Stimulated activated memory B cell treated with anti-CD40 and anti-IgM and Interleukin-4, amounts not matched to agents 10 μg/mL and 1 μg/mL and 100 μg/mL, for 72 hours (primary cell): ENCODE measurements at places on chromosomes 3 and 15.

- no peak for ATAC-seq
These were observed 51.2 kb downstream of the MFN1 start for GRCh38 chr3:179398574-179399231.

DNA sequence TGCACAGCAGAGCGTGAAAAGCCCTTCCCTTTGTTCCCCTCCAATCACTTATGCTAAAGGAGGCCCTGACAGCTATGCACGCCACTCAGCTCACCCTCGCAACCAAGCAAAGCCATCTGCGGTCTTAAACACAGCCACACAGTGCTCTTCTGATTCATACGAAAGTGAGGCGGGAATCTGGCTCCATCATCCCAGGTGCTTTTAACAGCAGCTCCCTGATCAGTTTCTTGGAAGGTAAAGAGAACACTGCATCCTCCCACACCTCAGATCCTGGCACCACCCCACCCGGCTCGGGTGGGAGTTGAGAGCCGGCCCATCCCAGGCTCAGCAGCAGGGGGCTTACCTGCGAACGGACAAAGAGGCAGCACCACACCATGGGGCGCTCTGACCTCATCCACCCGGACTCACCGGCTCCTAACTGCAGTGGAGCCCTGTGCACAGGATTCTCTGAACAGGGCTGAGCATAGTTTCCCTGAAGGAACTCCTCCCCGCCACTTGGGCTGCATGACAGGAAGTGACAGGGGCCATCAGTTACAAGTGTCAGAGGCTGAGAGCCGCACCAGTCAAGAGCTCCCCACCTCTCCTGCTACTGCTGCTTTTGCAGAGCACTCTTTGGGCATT lies 114.3 kb upstream of the ARHGEF3 start:
- ATAC-seq = peak; percentile 83

GRCh38 chr3:100709842-100710260 lies 557 bp downstream of the TFG start:
- peak; percentile 7 for ATAC-seq

DNA sequence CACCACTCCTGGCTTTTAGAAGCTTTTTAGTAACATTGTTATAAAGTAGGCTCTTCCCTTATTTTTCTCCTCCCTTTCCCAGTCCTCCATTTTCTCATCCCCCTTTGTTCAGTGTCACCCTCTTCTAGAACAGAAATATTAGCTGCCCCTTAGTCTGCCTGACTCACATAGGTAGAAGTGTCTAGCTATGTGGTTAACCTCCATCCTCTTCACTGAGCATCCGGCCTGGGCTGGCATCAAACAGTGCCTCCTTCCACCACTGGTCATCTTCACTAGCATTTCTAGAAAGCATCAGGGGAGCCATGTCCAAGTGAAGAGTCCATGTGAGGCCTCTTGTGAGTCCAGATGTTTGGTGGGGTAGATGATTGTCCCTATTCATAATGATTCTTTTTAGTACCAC lies 70.0 kb upstream of the SKOR1 start:
- ATAC-seq = no peak

DNA sequence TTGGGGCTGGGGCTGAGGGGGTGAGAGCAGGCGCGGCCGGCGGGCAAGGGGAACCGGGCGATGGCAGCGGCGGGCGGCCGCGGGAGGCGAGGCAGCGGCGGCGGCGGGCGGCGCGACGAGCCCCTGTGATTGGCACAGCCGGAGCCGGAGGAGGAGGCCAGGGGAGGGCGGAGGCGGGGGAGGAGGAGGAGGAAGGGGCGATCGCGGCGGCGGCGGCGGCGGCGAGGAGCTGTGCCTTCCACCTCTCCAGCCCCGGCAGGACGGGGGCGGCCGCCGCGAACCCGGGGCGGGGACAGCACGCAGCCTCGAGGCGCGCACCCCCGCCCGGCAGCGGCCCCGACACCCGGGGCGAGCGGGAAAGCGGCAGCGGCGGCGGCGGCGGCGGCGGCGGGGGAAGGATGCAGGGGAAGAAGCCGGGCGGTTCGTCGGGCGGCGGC lies at the start of gene SLCO3A1:
SLCO3A1 (plus strand) TSS at position 198 of the 437 bp plus-strand sequence.
- peak; percentile 31 for ATAC-seq

- ATAC-seq = no peak
These were observed 34.4 kb downstream of the FAM240A start for GRCh38 chr3:46646700-46647099.

DNA sequence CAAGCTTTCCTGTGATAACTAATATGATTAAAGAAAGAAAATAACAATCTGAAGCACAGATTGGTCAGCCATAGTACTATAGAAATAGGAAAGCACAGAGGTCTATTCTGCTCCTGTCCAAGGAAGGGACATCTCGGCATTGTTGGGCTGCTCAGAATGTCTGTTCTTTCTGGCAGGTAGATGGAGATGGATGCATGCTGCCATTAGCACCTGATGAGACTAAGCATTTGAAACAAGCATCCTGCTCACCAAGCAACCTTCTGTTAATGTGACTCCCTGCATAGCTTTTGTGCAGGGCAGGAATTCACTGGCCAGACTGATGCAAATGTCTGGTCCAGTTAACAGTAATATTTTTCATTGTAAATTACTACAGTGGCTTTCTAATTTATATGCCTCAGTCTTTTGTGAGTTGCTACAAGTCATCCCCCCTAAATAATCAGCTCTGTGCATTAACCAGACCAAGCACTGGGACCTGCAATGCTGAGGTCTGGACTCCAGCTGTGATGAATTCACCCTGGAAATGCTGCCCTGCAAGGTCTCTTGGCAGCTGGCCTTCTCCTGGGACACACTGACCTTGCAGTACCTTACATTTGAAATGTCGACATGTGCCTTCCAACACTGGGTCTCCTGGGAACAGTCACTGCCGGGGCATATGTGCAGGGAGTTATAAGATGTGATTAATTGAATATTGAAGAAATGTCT lies 1123.7 kb downstream of the IGSF11 start:
- ATAC-seq = no peak

GRCh38 chr3:138825336-138825735 lies 9.4 kb downstream of the PIK3CB start:
- ATAC-seq = no peak

- ATAC-seq = no peak
These were observed 8.7 kb downstream of the SPINT1 start for GRCh38 chr15:40852529-40852928.

DNA sequence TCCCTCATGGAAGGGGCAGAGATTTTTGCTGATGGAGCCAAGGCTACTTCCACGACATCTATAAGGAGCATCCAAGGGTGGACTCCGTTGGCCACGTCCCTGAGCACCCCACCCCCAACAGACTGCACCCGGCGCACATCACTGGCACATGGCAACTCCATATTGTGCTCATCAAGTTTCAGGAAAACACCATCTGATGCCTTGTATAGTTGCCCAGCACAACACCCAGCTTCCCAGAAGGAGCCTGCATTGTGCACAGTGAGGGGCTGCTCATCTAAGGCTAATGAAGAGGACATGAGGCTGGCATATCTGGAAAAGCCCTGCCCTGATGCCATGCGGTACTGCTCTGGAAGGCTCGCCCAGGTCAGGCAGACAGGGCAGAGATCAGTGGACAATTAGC lies 15.0 kb upstream of the CACNA2D2 start:
- no peak for ATAC-seq

GRCh38 chr15:78425643-78426042 lies 12.4 kb upstream of the IREB2 start:
- ATAC-seq = no peak

GRCh38 chr3:56005196-56005805 lies 463.0 kb downstream of the ERC2 start:
- no peak for ATAC-seq

- peak; percentile 55 for ATAC-seq
These were observed 12.8 kb downstream of the USP3 start for GRCh38 chr15:63517202-63517601.

DNA sequence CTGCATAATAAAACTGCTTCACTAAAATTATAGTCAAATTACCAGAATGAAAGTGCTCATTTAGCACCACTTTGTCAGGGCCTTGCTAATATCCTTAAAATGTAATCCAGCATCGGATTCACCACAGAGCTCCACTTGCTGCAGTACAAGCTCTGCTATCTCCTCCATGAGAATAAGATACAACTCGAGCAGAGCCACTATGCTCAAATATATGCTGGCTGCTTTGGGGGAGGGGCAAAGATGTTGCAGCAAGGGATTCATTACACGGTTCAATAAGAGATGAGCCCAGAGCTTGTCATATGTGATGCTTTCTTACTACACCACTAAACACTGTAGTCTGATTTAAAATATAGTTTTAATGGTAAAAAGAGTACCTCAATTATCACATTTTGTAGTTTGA lies 72.2 kb downstream of the DLG1 start:
- ATAC-seq = no peak

GRCh38 chr15:86231864-86232721 lies 152.4 kb downstream of the AGBL1 start:
- no peak for ATAC-seq

GRCh38 chr3:114725966-114726365 lies 421.1 kb downstream of the ZBTB20 start:
- ATAC-seq = no peak

DNA sequence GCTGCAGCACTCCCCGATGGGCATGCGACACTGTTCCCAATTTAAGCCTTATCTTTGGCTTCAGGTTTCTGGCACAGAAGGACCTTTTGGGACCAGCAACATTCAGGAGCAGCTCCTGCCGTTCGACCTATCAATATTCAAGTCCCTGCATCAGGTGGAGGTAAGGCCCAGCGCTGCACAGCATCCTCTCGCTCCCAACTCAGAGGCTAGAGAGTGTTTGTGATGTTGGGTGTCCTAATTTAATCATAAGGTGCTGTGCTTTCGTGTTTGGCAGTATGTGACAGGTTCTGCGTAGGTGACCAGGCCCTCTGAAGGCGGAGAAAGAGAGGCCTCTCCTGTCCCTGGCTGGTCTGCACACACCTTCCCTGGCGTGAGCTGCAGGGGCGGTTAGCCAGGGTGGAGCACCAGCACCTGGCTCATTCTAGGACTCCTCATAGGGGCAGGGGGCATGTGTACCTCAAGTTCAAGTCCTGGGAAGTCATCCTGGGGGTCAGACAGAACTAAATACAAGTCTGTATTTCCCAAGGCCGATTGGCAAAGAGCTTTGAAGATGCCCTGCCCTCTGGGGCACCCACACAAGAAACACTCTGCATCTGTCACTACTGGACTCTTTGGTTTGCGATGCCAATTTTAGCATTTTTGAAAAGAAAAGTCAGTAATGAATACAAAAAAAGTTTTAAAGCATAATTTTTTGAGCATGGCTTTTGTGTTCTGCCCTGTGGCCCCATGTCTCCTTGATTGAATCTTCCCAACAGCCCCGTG lies 17.0 kb downstream of the NISCH start:
- no peak for ATAC-seq

GRCh38 chr15:70855764-70856163 lies 1.8 kb upstream of the LARP6 start:
- no peak for ATAC-seq

- no peak for ATAC-seq
These were observed 294.2 kb upstream of the TBL1XR1 start for GRCh38 chr3:177491296-177492032.

- ATAC-seq = no peak
These were observed 294.9 kb upstream of the SGO1 start for GRCh38 chr3:20480786-20481365.

GRCh38 chr3:184171562-184171961 lies 3.1 kb upstream of the AP2M1 start:
- ATAC-seq = no peak

DNA sequence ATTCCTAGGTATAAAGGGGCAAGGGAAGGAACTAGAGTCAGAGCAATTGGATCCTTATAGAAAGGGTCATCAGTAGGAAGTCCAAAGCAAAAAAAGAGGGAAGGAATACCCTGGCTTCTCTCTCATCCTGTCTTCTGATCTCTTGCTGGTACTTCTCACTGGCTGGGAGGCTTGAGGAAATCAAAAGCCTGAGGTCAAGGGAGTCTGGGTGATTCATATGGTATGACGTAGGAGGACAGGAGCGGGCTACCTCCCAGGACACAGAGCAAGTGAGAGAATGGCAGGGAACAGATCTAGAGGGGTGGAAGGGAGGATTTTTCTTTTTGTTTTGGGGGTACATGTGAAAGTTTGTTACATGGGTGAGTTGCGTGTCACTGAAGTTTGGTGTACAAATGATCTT lies 76.0 kb downstream of the CFAP20DC start:
- ATAC-seq = no peak

GRCh38 chr3:189490749-189491148 lies 140.4 kb upstream of the TP63 start:
- ATAC-seq = no peak

DNA sequence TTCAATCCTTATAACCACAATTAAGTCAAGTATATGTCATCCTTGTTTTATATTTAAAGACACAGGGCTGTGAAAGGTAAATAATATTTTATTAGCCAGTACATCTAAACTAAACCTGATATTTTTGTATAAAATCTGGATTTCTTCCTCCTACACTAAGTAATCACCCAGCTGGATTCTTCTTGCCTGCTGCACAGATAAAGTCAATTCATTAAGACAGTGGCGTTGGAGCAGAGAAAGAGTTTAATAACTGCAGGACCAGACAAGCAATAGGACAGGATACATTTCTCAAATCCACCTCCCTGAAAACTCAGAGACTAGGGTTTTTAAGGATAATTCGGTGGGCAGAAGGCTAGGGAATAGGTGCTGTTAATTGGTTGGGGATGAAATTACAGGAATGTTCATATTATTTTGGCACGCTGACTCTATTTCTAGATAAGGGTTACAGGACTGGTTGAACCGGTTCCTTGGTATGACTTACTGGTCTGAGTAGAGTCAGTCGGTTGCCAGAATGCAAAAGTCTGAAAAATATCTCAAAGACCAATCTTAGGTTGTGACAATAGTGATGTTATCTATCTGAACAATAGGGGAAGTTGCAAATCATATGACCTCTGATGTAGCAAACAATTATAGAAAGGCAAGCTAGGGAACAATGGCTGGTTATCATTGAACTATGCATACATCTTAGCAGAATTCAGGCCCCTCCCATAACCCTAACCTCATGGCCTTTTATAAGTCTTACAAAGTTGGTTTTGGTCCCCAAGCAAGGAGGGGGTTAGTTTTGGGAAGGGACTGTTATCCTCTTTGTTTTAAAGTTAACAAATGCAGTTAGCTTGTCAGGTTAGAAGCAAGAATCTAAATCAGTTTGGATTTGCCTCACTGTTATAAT lies 244.8 kb downstream of the ALCAM start:
- ATAC-seq = no peak

DNA sequence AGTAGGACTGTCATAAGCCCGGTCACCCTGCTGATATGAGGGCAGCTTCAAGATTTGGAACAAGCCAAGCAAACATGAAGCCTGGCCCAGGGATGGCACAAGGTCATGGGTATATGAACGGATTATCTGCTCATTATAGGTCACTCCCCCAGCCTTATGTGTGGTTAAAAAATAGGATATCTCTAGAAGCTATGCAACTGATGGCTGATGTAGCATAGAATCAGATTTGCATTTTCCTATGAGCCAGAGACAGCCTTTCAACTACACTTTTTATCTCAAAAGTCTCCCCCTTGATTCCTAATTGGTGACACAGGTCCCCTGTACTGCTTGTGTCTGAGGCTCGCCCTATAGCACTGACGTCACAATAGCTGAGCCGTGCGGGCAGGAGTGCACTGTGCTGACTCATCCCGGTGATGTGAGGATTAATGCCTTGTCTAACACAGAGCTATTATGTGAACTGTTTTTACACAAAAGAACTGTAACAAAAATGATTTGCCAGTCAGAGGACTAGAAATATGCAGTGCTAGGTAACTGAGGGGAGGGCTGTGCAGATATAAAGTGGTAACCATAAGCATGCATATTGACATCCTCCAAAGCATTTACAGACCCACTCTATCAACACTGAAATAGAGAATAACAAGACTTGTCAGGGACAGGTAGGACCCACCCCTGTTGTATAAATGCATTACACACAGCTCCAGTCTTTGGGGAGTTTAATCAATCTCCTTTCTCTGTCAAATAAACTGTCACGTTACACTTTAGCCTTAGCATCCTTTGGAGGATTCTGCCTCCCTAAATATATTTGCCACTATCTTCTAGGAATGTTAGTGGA lies 204.9 kb downstream of the TIGIT start:
- ATAC-seq = no peak
